Stimulated activated CD4-positive, alpha-beta T cell treated with anti-CD3 and anti-CD28 coated beads, Interleukin-1b, Interleukin-23, amount 100 ng/mL, for 4 hours (primary cell): ENCODE measurements at places on chromosomes 7 and 10.
A peak's percentile ranks its signal among the peaks of the same experiment; 100 is the strongest.

DNA sequence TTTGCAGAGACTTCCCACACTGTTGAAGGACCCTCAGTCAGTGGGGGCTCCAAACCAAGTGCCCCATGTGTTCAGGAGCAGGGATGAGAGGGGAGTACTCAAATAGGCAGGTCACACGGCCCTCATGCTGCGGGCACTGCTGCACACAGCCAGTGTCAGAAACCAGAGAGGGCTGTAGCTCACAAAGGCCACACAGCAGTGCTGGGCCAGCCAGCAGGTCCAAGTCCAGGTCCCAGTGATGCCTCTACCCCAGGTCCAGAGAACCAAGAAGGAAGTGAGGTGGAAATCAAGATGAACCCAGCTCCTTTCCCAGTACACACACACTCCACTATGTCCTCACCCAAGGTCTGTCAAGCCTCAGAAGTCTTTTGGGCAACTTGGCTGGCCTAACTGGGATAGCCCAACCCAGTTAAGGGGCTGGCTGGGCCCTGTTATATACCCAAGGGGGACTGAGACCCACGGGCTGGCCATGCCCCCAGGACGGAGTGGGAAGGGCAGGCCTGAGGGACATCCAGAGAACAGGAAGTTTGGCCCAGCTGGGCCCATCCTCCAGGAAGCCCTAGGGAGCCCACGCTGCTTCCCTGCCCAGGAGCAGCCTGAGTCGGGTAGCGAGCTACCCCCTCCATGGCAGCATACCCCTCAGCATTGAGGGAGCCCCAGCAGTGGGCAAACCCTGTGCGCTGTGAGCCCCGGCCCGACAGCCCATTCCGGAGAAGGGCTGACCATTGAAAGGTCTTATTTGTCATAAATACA is 24.3 kb downstream of the GRID1 start:
- DNase-seq = no peak

DNA sequence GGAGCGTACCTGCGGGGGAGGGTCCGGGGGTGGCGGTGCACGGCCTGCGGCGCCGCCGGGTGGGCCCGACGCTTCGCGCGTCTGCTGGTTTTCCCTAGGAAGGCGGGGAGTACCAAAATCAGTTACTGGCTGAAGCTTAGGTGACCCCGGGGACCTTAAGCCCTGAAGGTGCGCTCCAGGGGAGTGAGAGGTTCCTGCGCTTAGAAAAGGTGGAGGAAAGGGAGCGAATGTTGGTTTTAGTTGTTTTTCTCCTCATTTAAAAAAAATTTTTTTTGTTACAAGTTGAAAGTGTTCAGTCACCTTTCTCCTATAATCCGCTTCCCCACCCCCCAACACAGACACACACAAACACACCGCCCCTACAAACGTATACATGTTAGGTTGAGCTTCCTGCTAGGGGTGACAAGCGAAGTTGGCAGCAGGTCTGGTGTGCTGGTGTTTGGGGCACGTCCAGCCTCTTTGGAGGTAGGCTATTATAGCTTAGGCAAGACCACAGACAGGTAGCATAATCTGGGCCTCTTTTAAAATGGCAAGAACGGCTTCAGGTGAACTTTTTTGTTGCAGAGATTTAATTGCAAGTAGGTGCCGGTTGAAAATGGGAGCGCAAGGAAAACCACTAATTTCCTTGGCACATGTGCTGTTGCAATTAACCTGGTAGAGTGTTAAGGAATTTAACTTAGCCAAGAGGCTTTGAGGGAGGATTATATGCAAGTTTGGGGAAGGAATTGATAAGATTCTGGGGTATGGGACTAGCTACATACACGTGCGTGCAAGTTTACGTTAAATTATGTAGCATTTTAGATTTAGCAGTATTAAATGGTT is 945 bp downstream of the ADD3 start:
- DNase-seq = peak; percentile 18

- DNase-seq = no peak
Measured at GRCh38 chr10:46079831-46080585, 33.9 kb upstream of the MSMB start.

DNA sequence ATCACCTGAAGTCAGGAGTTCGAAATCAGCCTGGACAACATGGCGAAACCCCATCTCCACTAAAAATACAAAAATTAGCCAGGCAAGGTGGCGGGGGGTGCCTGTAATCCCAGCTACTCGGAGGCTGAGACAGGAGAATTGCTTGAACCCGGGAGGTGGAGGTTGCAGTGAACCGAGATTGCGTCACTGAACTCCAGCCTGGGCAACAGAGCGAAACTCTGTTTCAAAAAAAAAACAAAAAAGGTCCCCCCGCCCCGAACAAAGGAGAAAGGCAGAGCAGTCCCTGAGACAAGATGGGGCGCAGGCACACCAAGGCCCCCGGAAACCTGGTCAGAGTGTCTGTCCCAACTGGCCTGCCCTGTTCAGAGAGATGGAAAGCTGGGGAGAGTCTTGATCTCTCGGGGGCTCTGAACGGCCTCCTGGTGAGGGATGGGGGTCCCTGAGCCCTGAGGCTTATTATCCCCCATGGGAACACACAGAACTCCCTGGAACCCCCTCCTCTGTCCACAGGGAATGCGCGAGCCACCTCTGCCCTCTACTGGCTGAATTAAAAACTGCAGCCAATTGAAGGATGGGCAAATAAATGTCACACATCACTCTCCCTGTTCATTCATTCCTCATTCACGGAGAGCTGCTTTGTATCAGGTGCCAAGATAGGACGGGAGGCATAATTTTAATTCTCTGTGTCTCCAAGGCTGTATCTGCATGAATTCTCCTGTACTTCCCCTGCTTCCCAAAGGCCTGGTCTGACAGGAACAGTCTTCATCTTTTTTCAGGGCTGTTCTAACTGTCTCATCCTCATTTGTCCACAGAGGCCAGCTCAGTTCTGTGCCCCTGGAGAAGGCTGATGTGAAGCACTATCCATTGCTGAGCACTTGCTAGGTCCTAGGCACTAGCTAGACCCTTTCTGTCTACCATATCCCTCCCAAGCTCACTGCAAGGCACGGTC is 28.9 kb downstream of the MAT1A start:
- no peak for DNase-seq

GRCh38 chr7:88377434-88377833 is 70.7 kb upstream of the STEAP4 start:
- no peak for DNase-seq

- DNase-seq = no peak
Measured at GRCh38 chr7:100896732-100897608, 1.3 kb upstream of the ACHE start.

DNA sequence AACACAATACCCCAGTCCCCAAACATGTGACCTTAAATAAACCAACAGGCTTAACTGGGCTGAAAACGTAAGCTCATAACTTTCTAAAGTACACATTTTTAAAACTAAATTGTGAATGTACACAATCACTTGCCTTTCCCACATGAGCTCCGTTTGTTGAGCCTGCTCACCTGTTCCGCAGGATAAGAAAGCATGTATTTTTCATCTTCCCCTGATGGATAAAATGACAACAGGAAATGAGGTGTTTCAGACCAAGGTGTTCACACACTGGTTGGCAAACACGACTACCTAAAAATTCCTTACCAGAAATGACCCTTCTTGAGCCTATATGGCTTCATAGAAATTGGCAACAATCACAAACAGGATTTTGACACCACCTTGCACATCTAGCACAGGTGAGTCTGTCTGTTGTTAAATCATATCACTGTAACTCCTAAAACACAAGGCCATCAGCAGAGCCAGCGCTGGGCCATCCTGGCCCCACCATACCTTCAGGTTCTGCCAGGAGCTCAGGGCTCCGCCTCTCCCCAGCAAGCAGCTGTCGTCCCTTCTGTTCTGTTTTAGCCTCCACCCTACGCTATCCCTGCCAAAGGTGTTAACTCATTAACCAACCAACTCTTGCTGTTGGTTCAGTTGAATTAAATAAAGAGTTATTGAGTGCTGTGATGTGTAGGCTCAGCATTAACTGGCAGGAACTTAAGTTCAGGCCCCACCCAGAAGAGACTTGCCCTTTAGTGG is 73.6 kb upstream of the RNF32 start:
- DNase-seq = no peak
